AG09309 (cell line): ENCODE measurements at places on chromosomes 7 and 10.

DNA sequence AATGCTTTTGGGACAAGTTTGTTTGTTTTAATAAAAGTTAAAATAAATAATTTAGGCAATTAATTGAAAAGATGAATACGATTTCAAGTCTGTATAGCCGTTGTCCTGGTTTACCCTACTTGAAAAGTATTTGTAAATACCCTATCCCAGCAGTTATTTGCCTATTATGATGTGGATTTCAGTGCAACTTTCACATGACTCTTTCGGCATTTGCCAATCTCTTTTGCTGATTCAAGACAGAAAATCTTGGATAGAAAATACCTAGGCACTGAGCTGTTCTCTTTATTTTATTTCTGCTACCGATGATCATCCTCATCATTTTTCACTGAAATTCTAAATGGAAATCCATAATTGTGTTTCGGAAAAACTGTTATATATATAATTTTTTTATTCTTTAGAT, 125.9 kb upstream of the FZD8 start:
- no peak for DNase-seq

DNA sequence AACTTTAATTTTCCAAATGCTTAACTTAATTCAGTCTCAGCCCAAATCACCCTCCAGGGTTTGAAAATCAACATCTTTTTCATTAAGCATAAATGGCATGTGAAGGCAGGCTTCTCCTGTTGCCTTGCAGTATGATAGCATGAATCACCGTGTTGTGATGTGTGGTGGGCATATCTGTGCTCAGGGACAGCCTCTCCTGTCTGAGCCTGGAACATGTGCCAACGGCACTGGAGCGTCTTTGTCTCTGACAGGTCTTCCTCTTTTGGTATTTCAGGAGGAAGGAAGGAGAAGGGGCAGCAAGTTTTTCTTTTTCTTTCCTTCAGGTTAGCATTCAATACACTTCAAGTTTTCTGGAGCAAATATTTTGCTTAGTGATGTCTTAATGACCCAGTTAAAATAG, 57.6 kb downstream of the LRGUK start:
- DNase-seq, result no peak

GRCh38 chr7:153423210-153423590, 629.0 kb upstream of the DPP6 start:
- DNase-seq, result no peak

GRCh38 chr10:97314671-97315070, 4.4 kb upstream of the FRAT1 start:
- DNase-seq, result no peak

DNA sequence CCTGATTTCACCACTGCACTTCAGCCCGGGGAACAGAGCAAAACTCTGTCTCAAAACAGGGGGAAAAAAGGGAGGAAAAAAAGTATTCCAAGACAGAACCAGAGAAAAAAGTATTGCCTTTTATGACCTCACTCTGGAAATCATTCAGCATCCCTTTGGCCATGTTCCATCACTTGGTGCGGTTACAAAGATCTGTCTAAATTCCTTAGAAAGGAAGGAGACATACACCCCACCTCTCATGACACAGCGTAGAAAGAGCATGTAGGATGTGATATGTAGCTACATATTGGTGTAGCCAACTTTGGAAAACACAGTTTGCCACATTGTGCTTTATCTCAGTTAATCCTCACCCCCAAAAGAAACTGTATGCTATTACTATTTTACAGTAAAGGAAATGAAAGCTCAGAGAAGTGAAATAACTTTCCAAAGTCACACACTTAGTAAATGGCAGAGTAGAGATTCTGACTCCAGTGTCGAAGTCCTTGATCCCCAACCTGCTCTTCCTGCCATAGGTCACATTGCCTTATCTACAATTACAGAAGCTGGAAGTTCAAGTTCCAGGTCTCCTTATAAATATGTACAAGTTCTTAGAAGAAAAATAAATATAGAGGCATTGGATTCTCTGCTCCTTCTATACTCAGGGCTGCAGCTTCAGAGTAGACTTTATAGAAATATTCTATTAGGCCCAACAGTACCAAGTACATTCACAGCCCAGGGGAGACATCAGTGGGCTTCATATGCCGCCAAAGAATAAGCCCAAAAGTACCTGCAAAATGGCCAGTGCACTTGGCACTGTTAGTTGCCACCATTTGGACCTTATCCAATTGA, 91.6 kb upstream of the KMT2E start:
- DNase-seq, result no peak

- no peak for DNase-seq
Observed at GRCh38 chr10:5014936-5015335, 11.3 kb upstream of the AKR1C2 start.

DNA sequence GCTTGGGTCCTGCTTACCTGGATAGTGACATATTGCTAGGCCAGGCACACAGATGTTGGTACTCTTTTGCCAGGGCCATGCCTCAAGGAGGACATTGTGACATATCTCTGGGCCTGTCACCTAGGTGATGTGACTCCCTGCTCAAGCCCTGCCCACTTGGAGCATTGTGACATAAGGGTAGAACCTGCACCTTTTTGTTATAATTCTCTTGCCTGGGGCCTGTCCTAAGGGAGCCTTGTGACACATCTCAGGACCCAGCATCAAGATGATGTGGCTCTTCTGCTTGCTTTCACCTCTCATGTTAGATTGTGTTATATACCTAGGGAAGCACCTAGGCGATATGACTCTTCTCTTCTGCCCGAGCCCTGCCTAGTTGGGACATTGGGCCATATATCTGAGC, 57.4 kb downstream of the ZNF736 start:
- DNase-seq, result no peak

GRCh38 chr10:29257106-29257783, 31.6 kb upstream of the LYZL1 start:
- peak; percentile 97 for DNase-seq
